ENCODE measurements at places on chromosomes 2 and 18.

GRCh38 chr2:122755281-122755780 lies 999.9 kb downstream of the TSN start:
- no peak for DNase-seq

DNA sequence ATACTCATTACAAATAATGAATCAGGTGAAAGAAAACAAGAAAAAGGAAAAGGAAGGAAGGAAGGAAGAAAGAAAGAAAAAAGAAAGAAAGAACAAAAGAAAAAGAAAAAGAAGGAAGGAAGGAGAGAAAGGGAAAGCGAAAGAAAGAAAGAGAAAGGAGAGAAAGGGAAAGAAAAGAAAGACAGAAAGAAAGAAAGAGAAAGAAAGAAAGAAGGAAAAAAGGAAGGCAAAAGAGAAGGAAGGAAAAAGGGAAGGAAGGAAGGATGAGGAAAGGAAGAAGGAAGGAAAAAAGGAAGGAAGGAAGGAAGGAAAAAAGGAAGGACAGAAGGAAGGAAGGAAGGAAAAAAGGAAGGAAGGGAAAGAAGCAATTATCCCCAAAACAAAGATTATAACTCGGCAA lies 1460.4 kb upstream of the PIK3C3 start:
- no peak for DNase-seq

GRCh38 chr2:181957668-181958067 lies 28.0 kb upstream of the PPP1R1C start:
- no peak for DNase-seq

GRCh38 chr18:28947900-28948299 lies 771.0 kb upstream of the CDH2 start:
- no peak for DNase-seq

GRCh38 chr2:121527009-121527682 lies 3.5 kb upstream of the RNU4ATAC start:
- no peak for DNase-seq

GRCh38 chr2:127462461-127462860 lies 44.2 kb downstream of the PROC start:
- no peak for DNase-seq

GRCh38 chr2:150427298-150427697 lies 60.2 kb downstream of the RND3 start:
- no peak for DNase-seq

- peak; percentile 28 for DNase-seq
These were observed 51.4 kb upstream of the RIOK3 start for GRCh38 chr18:23401400-23402347.

DNA sequence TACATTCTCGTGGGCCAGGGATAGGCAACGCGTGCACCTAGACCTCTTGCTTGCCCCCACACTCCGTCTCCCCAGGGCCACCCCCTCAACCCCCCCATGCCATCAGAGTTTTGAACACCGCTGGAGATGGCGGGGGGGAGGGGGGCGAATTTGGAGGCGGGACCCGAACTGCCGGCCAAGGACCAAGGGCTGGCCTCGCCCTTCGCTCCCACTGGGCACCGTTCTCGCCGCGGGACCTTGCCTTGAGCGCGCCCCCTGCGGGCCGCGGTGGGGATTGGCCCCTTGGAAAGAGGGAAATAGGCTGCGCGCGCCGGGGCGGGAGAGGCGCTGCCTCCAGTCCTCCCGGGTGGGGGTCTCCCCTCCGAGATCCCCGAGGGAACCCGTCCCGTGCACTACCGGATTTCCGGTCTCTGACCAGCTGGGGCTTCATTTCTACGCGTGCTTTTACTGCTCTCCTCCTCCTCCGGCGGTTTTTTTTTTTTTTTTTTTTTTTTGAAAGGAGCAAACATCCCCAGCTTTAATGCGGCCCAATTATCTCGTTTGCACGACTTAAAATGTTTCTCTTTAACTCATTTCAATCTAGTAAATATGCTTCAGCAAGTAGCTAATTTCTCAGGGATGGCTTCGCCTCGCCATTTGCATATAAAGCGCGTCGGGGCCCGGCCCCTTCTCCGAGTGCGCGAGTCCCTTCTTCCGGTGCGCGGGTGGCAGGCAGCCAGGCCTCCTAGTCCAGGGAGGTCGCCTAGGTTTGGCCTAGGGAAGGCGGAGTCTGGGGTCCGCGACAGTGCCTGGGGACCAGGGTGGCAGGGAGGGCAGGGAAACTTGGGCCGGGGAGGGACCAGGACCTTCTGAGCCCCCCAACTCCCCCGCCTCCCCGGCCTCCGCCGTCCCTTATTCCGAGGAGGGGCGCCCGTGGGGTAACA lies 10.0 kb upstream of the GBX2 start:
- peak; percentile 88 for DNase-seq

DNA sequence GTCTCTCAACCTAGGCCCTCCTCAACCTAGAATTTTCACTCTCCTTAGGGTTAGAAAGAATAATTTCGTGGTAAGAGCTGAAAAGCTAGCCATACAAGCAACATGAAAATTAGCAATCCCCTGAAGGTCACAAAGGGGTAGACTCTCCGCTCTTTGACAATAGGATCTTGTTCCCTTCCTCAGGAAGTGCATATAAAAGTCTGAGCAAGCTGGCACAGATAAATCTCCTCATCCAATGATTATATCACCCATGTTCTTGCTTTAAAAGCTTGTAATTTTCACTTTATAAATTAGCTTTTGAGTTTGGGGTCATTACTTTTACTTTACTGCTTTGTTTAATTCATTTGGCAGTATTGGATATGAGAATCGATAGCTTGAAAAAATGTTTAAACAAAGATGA lies 852.3 kb upstream of the CRIM1 start:
- DNase-seq: no peak

GRCh38 chr2:191051825-191052778 lies 38.1 kb upstream of the STAT1 start:
- peak; percentile 40 for DNase-seq

DNA sequence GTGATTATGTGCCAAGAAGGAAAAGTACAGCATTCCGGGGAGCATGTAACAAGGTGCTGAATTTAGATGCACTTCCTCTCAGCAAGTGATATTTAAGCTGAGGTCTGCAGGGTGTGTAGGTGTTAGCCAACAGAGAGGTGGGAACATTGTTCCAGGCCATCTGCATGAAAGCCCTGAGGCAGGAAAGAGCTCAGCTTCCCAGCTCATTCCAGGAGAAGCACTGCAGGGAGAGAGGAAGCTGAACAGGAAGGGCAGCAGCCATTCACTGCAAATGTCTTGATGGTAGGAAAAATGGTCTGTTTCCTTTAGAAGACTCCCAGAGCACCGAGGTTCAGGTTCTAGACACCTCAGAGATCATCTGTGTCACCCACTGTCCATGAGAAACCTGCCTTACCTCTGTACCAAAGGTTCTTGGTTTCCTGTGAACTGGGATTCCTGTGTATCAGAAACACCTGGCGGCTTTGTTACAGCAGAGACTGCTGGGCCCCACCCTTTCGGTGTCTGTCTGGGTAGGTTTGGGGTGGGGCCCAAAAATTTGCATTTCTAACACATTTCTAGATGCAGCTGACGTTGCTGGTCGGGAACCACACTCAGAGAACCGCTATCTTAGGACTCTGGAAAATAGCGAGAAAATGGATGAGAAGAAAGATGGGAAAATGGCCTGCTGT lies 84.0 kb downstream of the RTN4 start:
- no peak for DNase-seq

DNA sequence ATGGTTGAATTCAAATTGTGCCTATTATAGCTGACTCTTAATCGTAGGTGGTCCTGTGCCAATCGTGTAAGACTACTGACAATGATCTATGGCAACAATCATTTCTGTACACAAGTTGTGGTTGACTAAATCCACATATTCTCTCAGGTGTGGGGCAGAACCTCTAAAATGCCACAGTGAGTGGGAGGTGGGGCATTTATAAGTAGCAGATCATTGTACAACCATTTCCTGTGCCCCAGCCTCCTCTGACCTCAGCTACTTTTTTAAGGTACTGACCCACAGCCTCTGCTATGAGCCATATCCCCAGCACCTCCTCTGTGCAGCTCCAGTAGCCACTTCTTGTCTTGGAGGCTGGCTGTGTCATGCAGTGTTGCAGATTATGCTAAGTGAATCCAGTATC lies 48.6 kb upstream of the RAPH1 start:
- peak; percentile 69 for DNase-seq

DNA sequence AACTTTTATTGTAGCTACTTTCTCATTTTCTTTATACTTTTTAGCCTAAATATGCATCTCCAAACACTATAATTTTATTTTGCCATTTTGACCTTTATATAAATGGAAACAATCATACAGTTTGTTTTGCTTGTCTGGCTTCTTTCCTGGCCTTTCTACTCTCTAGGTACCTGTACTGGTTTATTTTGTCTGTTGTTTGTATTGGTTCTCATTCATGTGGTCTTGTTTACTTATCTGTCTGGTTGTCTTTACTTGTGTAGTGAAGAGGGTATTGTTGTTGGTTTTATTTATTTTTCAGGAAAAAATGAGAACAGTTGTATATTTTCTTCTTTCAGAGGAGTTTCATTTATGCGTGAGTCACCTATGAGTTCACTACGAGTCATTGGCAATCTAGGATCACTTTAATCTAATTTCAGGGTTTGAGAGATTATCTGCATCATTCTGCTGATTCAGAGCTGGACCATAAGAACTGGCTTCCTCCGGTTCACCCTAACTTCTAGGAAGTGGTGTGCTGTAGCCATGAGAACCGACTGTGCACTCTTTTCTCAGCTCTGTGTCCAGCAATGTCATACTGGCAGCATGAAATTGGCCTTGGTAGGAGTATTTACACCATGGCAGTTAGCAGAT lies 33.1 kb upstream of the HDAC4 start:
- no peak for DNase-seq

GRCh38 chr2:177053716-177054115 lies 158.9 kb upstream of the HNRNPA3 start:
- DNase-seq: no peak

- peak; percentile 35 for DNase-seq
These were observed 101.7 kb downstream of the KLHL29 start for GRCh38 chr2:23486684-23487075.

DNA sequence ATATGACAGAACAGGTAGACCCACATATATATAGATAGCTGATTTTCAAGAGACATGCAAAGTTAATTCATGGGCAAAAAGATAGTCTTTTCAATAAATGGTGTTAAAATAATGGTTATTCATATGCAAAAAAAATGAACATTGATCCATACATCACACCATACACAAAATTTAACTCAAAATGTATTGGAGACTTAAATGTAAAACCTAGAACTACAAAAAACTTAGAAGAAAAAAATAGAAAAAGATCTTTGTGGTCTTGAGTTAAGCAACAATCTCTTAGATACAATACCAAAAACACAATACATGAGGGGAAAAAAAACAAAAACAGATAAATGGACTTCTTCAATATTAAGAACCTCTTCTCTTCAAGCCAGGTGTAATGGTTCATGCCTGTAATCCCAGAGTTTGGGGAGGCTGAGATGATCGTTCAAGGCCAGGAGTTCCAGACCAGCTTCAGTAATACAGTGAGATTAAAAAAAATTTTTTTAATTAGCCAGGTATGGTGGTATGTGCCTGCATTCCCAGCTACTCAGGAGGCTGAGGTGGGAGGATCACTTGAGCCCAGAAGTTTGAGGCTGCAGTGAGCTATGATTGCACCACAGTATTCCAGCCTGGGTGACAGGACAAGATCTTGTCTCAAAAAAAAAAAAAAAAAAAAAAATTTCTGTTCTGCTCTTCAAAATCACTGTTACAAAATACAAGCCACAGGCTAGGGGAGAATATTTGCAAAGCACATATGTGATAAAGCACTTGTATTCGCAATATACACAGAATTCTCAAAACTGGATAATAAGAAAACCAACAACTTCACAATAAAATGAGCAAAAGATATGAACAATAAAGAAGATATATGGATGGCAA lies 32.7 kb upstream of the MYCN start:
- DNase-seq: no peak

DNA sequence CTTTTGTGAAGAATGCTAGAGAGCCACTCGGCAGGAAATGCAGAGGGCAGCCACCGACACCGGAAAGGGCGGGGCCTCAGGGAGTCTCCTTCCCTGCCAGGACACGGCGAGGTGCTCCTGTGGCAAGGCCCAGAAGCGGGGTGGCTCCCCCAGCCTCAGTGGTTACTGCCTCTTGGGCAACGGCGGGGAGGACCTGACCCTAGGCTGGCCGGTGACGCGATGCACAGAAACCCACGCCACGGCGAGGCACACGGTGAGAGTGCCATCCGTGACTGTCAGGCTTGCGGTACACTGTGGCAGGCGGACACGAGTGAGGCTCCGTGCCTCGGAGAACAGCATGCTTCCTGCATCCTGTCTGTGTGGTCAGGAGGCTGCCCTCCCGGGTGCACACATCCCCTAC lies 47.8 kb downstream of the ZAP70 start:
- DNase-seq: no peak

DNA sequence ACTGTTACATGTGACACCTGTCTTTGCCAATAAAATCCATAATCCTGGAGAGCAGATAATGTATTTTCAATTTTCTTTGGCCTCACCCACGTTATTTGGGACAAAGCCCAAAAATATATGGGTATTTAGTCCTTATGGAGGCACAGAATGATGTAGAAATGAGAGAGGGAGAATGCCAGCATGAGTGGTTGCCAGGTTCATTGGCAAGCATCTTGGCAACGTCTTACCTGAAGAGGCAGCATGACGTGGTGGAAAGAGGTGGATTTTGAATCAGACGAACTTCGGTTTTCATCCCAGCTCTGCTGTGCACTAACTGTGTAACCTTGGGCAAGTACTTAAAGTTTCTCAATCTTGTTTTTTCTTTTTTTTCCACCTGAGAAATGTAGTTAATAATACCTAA lies 969.6 kb upstream of the PIK3C3 start:
- no peak for DNase-seq

- no peak for DNase-seq
These were observed 122.2 kb upstream of the ARHGAP28 start for GRCh38 chr18:6607343-6607742.

Measured in AG20443 (cell line).